ENCODE measurements at places on chromosomes 6 and 20.

DNA sequence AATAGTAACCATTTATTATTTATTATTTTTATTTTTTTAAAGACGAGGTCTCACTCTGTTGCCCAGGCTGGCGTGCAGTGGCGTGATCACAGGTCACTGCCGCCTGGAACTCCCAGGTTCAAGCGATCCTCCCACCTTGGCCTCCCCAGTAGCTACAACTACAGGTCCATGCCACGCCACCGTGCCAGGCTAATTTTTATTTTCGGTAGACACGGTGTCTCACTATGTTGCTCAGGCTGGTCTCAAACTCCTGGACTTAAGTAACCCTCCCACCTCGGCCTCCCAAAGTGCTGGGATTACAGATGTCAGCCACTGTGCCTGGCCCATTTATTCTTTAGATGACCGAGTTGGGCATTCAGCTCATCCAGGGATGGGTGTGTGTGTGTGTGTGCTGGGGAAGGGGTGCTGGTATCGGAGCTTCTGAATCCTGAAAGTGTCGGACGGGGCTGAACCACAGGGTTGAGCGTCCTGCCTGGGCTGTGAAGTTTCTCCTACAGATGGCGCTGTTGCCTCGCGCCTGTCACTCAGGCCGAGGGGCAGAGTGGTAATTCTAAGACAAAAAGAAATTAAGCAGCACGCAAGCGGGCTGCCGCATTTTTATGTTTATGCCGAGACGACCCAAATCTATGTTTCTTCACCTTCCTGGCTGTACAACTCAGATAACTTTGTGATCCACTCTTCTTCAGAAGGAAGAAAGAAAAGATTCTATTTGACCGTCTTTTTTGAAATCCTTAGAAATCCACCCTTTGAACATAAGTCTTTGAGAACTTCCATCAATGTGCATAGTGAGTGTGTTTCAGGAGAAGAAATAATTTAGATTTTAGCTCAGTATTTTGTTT, 252.8 kb downstream of the CDH26 start:
- peaks cover 6% of the 10 kb centered on the region for H3K4me1 ChIP-seq
- no peaks in the 10 kb centered on the region for H3K36me3 ChIP-seq
- H3K27me3 ChIP-seq = peaks cover 28% of the 10 kb centered on the region
- DNase-seq = peak; percentile 44
- no peak overlapping the region for H3K4me3 ChIP-seq

DNA sequence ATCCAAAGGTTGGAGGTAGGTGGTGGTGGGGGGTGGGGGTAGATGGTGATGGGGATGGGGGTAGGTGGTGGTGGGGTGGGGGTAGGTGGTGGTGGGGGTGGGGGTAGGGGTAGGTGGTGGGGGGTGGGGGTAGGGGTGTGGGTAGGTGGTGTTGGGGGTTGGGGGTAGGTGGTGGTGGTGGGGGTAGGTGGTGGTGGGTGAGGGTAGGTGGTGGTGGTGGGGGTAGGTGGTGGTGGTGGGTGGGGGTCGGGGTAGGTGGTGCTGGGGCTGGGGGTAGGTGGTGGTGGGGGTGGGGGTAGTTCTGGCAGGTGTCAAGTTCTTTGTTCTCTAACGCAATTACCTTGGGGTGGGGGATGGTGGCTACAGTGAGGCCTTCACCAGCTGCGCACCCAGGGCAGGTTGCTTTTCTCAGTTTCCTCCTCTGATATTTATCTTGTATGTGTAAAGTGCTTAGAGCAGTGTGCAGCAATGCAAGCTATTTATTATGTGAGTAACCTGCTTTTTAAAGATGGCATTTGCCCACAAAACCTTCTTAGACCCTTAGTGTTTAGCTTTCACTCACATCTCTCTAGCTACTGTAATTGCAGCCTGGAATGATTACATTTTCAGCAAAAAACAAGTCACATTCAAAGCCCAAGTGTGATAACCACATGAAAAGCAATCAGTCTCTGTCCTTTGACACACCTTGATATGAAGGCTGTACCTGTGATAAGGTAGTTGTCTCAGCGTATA, 8.2 kb upstream of the CCDC167 start:
- H3K27ac ChIP-seq = peak overlapping the region; percentile 100
- H3K4me3 ChIP-seq = peak overlapping the region; percentile 68
- H3K4me1 ChIP-seq = peaks cover 56% of the 10 kb centered on the region
- no peaks in the 10 kb centered on the region for H3K27me3 ChIP-seq
- DNase-seq = no peak

DNA sequence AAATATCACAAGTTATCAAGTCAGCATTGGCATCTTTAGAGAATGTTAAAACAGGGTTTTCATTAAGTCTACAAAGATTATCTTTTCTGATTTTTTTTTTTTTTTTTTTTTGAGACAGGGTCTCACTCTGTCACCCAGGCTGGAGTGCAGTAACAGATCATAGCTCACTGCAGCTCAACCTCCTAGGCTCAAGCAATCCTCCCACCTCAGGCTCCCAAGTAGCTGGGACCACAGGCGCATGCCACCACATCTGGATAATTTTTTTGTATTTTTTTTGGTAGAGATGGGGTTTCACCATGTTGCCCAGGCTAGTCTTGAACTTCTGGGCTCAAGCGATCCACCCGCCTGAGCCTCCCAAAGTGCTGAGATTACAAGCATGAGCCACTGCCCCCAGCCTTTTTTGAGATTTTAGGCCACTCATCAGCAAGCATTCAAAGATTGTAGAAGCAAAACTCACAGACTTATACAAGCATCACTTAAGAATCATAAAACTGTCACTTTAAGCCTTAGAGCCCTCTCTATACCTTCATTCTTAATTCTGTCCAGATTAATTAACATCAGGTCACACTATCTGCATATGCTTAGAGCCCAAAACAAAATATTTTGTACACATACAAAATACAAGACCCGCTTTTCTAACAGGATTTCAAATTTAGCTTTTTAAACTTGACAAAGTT, 32.6 kb downstream of the NCOA6 start:
- DNase-seq = no peak
- peaks cover 15% of the 10 kb centered on the region for H3K4me1 ChIP-seq
- H3K36me3 ChIP-seq = no peaks in the 10 kb centered on the region
- no peak overlapping the region for H3K27ac ChIP-seq
- H3K4me3 ChIP-seq = no peak overlapping the region

GRCh38 chr6:127332383-127332961, 10.9 kb downstream of the ECHDC1 start:
- no peak for DNase-seq
- H3K27me3 ChIP-seq = no peaks in the 10 kb centered on the region
- no peaks in the 10 kb centered on the region for H3K36me3 ChIP-seq
- no peak overlapping the region for H3K27ac ChIP-seq

- H3K4me1 ChIP-seq = peaks cover 11% of the 10 kb centered on the region
- DNase-seq = no peak
- H3K36me3 ChIP-seq = no peaks in the 10 kb centered on the region
- H3K27me3 ChIP-seq = no peaks in the 10 kb centered on the region
- no peak overlapping the region for H3K4me3 ChIP-seq
Measured at GRCh38 chr20:34299556-34300255, 3.4 kb downstream of the AHCY start.

DNA sequence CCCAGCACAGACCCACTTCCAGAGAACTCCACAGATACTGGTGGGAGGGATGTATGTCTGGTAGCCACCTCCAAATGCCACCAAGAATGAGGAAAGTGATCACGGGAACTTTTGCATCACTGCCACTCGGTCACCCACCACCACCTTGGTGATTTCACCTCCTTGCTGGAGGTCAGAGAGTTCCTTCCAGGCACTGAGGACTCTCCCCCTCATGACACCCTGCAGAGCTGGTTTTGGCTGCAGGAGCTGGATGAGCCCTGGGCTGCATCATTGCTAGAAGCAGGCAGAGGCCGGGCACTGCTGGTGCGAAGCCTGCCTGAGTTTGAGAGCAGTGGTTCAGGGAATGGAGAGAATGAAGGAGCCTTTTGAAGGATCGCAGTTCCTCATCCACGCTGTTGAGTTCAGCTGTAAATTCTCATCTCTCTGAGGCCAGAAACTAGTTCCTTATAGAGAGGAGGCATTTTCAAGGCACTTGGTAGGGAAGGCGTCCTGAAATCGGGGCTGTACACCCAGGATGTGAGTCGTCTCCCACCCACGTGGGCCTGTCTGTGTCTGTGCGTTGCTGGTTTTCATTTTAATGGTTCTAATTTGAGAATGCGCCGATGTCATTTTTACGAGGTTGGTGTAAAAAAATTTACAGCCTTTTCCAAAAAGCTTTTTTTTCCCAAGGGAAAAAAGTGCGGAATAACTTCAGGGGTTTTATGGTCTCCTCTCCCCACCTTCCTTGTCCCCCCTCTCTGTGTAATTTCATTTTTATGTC, 25.0 kb downstream of the FOXP4 start:
- DNase-seq = no peak
- H3K36me3 ChIP-seq = no peaks in the 10 kb centered on the region
- H3K27me3 ChIP-seq = no peaks in the 10 kb centered on the region
- H3K4me3 ChIP-seq = no peak overlapping the region
- H3K4me1 ChIP-seq = peaks cover 7% of the 10 kb centered on the region
- no peak overlapping the region for H3K27ac ChIP-seq

DNA sequence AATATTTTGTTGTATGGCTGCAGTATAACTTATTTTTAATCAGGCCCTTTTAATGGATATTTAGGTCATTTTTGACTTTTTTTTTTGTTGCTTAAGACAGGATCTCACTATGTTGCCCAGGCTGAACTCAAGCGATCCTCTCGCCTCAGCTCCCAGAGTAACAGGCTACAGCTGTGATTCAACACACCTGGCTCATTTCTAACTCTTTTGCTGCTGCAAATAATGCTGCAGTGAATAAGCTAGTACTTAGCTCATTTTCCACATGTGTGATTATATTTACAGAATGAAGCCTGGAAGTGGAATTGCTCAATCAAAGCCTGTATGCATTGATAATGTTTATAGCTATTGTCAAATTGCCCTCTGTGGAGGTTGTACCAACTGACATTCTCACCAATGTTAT, 1.1 kb downstream of the GTSF1L start:
- no peaks in the 10 kb centered on the region for H3K36me3 ChIP-seq
- H3K4me1 ChIP-seq = peaks cover 15% of the 10 kb centered on the region
- H3K4me3 ChIP-seq = no peak overlapping the region
- no peak overlapping the region for H3K27ac ChIP-seq
- no peak for DNase-seq
- H3K27me3 ChIP-seq = no peaks in the 10 kb centered on the region

DNA sequence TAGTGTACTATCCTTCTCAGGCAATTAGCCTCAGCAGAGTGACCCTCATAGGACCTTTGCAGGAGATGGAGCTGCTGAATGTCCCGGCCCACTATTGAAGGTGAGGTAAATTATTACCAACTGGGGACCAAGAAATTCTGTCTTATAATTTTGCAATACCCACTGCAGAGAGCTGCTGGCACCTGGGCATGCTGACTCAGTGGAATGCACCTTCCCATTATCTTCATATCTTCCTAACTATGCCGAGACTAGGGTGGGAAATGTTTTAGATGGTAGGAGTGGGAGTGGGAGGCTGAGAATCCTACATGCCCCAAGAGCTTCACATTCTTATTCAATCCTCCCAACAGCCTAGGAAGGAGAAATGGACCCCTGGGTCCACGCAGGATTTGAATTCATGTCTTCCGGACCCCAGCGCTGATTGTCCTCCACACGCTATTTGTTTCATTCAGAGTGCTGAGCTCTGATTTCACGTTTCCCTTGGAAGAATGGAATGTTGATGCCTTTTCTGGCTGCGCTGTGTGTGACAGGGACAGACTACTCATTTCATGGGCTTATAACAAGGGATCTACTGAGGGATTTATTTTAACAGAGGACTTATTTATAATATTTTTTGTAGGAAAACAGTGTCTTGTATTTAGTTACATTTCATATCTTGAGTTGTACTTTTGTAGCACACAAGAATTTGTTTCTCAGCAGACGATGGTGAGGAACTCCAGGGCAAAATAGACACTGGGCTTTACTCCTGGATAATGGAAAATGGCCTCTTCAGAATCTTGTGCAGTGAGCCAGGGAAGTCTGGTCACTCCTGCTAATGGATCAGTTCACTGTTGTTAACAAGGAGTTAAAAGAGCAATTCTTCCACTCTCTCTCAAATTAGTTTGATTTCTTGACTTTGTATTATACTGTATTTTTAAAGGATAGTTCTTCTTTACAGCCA, 66.4 kb downstream of the FYN start:
- no peak for DNase-seq
- H3K27ac ChIP-seq = peak overlapping the region; percentile 98

GRCh38 chr6:144053601-144054000, 41.8 kb downstream of the SF3B5 start:
- DNase-seq = no peak
- H3K27me3 ChIP-seq = no peaks in the 10 kb centered on the region
- no peak overlapping the region for H3K4me3 ChIP-seq
- H3K27ac ChIP-seq = peak overlapping the region; percentile 97

GRCh38 chr20:57087102-57087501, 179.3 kb downstream of the BMP7 start:
- no peak overlapping the region for H3K27ac ChIP-seq
- DNase-seq = no peak
- H3K4me3 ChIP-seq = no peak overlapping the region
- H3K4me1 ChIP-seq = peaks cover 8% of the 10 kb centered on the region
- H3K27me3 ChIP-seq = peaks cover 19% of the 10 kb centered on the region
- peaks cover 2% of the 10 kb centered on the region for H3K36me3 ChIP-seq

GRCh38 chr6:128641703-128642102, 121.3 kb upstream of the PTPRK start:
- H3K4me1 ChIP-seq = no peaks in the 10 kb centered on the region
- DNase-seq = no peak
- no peak overlapping the region for H3K4me3 ChIP-seq
- H3K27ac ChIP-seq = no peak overlapping the region
- H3K36me3 ChIP-seq = no peaks in the 10 kb centered on the region
- H3K27me3 ChIP-seq = peaks cover 14% of the 10 kb centered on the region
